Kidney (tissue), 22 donors: ENCODE measurements at places on chromosomes 2 and 18. TPM values are rescaled to one million over a fixed set of nuclear protein-coding genes. Genes with fewer than 3 reads are reported as not detected.

The ANKRD62 gene
- not detected for total RNA-seq

The OR6B2 gene
- not detected for total RNA-seq

The SKOR2 gene
- not detected for total RNA-seq

The SCN1A gene
- not detected for total RNA-seq

The UCN gene
- 1.4 TPM for total RNA-seq

The ATL2 gene
- 52.1 TPM for total RNA-seq

The SFT2D3 gene
- total RNA-seq = 9.3 TPM

The DUSP2 gene
- total RNA-seq = 11.8 TPM

The CXCR4 gene
- 51.9 TPM for total RNA-seq

The LYPD6 gene
- total RNA-seq = 1.1 TPM

The CERKL gene
- 8.0 TPM for total RNA-seq

DNA sequence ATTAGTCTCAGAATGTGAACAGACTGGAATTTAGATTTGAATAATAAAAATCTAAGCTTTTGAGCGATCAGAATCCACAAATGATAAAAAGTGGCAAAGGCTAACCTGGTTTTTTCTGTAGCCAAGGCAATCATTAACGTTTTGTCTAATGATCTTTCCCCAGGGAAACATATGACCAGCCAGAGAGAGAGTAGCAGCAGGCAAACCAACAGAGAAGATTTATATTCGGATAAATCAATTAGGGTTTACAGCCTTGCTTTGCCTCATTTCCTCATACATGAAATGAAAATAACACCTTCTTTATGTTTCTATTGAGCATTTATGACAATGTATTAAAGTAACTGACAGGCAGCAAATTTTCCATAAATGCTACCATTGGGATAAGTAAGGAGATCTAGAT is 14.5 kb downstream of the TIA1 start:
- no peak overlapping the region for H3K4me3 ChIP-seq
- no peak overlapping the region for H3K27ac ChIP-seq
- peak; percentile 29 for DNase-seq
- H3K4me1 ChIP-seq = no peaks in the 10 kb centered on the region
- no peaks in the 10 kb centered on the region for H3K27me3 ChIP-seq
- peaks cover 5% of the 10 kb centered on the region for H3K36me3 ChIP-seq

- H3K27me3 ChIP-seq = no peaks in the 10 kb centered on the region
- DNase-seq = no peak
- peaks cover 3% of the 10 kb centered on the region for H3K36me3 ChIP-seq
- peak overlapping the region; percentile 88 for H3K4me3 ChIP-seq
- no peak overlapping the region for H3K27ac ChIP-seq
- H3K4me1 ChIP-seq = peaks cover 2% of the 10 kb centered on the region
These were observed 1.0 kb downstream of the DARS1 start for GRCh38 chr2:135984199-135985017.

DNA sequence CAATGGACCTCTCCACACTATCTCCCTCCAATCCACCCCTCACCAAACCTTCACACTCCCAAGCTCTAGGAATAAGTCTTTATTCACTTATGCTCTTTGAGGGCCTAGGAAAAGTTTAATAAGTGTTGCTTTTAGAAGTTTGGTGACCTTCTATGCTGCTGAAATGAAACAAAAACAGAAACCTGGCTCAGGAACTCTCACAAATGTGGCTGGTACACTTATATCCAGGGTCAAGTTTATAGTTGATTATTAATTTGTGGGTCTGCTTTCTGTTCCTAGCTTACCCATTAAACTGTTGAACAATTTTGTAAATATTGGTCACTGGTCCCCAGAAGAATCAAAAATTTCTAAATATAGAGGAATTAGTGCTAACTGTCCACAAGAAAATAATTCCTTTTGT is 14.2 kb upstream of the ANKRD44 start:
- H3K27ac ChIP-seq = no peak overlapping the region
- H3K36me3 ChIP-seq = no peaks in the 10 kb centered on the region
- H3K4me1 ChIP-seq = peaks cover 4% of the 10 kb centered on the region
- no peak overlapping the region for H3K4me3 ChIP-seq
- no peaks in the 10 kb centered on the region for H3K27me3 ChIP-seq

DNA sequence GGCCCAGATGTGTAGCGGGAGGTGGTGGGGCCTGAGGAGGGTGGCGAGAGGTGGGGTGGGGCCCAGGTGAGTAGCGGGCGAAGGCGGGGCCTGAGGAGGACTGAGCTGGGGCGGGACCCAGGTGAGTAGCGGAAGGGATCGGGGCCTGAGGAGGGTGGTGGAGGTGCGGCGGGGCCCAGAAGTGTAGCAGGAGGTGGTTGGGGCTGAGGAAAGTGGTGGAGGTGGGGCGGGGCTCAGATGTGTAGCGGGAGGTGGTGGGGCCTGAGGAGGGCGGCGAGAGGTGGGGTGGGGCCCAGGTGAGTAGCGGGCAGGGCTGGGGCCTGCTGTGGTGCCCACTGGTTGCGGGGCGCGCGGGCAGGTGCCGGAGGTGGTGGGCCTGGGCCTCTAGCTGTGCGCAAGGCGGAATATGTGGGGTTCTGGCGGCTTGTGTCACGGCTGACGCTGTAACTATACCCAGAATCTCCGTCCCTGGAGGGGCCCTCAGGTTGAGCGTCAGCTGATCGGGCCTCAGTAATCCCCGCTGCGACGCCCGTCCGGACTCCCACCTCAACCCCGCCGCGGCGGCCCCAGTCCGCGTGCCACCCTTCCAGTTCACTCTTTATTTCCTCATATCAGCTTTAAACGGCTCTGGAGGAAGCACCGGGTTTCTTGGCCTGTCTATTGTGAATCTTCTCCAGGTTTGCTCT is 866 bp upstream of the SF3B6 start:
- no peaks in the 10 kb centered on the region for H3K27me3 ChIP-seq
- H3K36me3 ChIP-seq = peaks cover 9% of the 10 kb centered on the region
- DNase-seq = no peak
- H3K27ac ChIP-seq = peak overlapping the region; percentile 87
- peak overlapping the region; percentile 94 for H3K4me3 ChIP-seq

DNA sequence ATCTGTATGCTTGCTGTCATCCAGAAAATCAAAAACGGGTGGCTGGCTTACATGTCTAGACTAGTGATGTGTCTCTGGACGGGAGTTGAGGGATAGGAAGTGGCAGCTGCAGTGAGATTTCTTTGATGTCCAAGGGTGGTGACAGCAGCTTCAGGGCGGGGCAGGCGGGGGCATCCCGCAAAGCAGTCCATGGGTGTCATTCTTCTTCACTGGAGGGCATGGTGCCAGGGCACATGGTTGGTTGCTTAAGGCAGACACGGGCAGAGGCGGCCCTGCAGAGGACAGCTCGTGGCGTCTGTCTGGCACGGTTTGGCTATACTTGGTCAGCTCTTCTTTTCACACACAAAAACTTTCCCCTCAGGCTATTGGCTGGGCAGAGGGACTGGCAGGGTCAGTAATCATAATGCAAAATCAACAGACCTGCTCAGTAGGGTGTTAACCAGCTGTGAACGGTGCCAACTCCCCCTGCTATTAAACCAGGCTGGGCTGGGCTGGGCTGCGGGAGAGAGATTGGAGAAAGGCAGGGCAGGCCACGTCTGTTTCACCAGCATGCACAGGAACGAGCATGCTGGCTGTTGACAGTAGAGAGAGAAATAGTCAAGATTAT is 63.7 kb downstream of the COL4A3 start:
- no peak overlapping the region for H3K4me3 ChIP-seq
- no peaks in the 10 kb centered on the region for H3K27me3 ChIP-seq
- peak; percentile 39 for DNase-seq
- no peaks in the 10 kb centered on the region for H3K36me3 ChIP-seq
- peak overlapping the region; percentile 36 for H3K27ac ChIP-seq

- DNase-seq = no peak
- no peak overlapping the region for H3K4me3 ChIP-seq
- no peak overlapping the region for H3K27ac ChIP-seq
- H3K36me3 ChIP-seq = no peaks in the 10 kb centered on the region
These were observed 109.0 kb upstream of the GATA6 start for GRCh38 chr18:22060361-22060760.

DNA sequence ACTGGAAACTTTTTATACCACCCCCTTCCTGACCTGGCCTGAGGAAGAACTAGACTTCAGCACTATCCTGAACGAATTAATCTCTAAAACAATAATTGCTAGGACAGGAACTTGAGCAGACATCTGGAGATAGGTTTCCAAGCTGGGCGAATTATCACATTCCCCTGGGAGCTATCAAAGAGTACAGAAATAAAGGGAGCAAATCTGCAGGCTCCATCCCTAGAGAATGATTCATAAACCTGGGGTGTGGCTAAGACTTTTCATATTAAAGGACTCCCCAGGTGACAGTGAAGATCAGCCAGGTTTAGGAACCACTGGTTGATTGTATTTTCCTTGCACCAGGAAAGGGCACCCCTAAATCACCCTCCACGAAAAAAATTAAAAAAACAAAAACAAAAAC is 105.6 kb upstream of the NOL4 start:
- no peak for DNase-seq
- no peak overlapping the region for H3K27ac ChIP-seq
- no peaks in the 10 kb centered on the region for H3K27me3 ChIP-seq
- no peak overlapping the region for H3K4me3 ChIP-seq
- H3K4me1 ChIP-seq = no peaks in the 10 kb centered on the region
- no peaks in the 10 kb centered on the region for H3K36me3 ChIP-seq

DNA sequence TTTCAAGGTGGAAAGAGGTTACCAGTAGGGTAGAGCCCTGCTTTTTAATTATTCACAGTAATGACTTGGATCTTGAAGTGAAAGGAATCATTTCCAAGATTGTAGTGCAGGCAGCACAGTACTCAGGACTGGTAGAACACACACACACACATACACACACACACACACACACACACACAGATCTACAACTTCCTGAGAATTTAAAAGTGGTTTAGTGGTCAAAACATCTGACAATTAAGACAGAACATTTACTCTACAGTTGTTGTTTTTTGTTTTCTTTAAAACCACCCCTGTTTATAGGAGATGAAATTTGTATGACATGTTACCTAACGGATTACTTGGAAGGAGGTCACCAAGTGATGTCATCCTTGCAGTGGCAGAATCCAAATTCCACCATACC is 146.7 kb upstream of the VRK2 start:
- no peak for DNase-seq
- no peaks in the 10 kb centered on the region for H3K36me3 ChIP-seq
- no peak overlapping the region for H3K4me3 ChIP-seq
- no peaks in the 10 kb centered on the region for H3K27me3 ChIP-seq
- no peaks in the 10 kb centered on the region for H3K4me1 ChIP-seq

GRCh38 chr2:205934443-205934842 is 151.5 kb downstream of the INO80D start:
- no peak for DNase-seq
- no peaks in the 10 kb centered on the region for H3K4me1 ChIP-seq
- no peak overlapping the region for H3K27ac ChIP-seq
- H3K36me3 ChIP-seq = no peaks in the 10 kb centered on the region

GRCh38 chr2:233210843-233211547 is 40.5 kb upstream of the ATG16L1 start:
- peaks cover 3% of the 10 kb centered on the region for H3K4me1 ChIP-seq
- H3K36me3 ChIP-seq = no peaks in the 10 kb centered on the region
- no peak overlapping the region for H3K27ac ChIP-seq

GRCh38 chr2:54575379-54575888 is 119.3 kb downstream of the SPTBN1 start:
- H3K4me3 ChIP-seq = no peak overlapping the region
- H3K27me3 ChIP-seq = no peaks in the 10 kb centered on the region
- peaks cover 79% of the 10 kb centered on the region for H3K4me1 ChIP-seq
- no peak for DNase-seq

DNA sequence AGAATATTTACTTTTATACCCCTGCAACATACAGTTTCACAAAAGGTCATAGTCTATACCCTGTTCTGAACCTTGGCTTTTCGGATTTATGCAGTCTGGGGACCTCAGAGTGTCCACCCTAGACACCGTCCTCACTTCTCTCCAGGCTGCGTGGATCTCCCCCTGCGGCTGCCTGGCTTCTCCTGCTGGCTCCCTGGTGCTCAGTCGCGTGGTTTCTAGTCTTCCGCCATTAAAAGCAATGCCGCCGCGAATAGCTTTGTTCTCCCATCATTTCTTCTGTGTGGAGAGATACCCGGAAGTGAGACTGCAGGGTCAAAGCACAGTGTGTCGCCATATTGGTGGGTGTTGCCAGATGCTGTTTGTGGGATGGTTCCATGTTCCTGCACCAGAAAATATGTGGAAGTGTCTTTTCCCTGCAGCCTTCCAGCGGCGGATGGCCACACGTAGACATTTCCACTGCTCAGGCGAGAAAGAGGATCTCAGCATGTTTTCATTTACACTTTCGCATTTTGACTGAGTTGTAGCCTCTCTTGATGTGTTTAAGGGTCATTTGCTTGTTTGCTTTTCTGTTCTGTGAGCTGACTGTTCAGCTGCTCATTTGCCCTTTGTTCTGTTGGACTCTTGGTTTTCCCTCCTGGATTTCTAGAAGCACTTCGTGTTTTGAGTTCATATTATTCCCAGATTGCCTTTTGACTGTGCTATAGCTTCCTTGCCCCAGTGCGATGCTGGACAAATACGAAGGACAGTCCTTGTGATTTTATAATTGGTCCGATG is 22.9 kb upstream of the ASB1 start:
- no peak overlapping the region for H3K4me3 ChIP-seq
- H3K4me1 ChIP-seq = no peaks in the 10 kb centered on the region
- no peak for DNase-seq
- peaks cover 2% of the 10 kb centered on the region for H3K36me3 ChIP-seq

GRCh38 chr2:229231328-229231868 is 39.7 kb downstream of the PID1 start:
- no peaks in the 10 kb centered on the region for H3K4me1 ChIP-seq
- no peaks in the 10 kb centered on the region for H3K36me3 ChIP-seq
- no peak overlapping the region for H3K4me3 ChIP-seq
- DNase-seq = no peak

GRCh38 chr18:74498712-74499627 is 2.8 kb downstream of the CNDP2 start:
- no peaks in the 10 kb centered on the region for H3K27me3 ChIP-seq
- peak overlapping the region; percentile 53 for H3K4me3 ChIP-seq
- peaks cover 23% of the 10 kb centered on the region for H3K36me3 ChIP-seq
- no peak for DNase-seq

DNA sequence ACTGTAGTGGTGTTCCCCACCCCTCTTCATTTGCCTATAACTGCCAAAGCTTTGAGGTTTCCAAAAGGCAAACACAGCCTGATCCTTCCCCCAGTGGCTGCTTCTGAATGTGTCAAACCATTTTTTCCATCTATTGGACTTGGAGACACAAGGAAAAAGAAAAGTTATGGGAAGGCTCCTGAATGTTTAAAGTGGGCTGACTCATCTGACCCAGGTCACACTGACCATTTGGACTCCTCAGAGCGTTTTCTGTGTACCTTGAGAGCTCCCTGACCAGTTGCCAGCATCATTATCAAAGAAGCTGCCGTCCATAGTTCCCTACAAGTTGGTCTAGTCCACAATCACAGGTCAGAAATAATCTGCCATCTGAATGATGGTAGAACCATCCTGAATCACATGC is 123.4 kb upstream of the COL3A1 start:
- no peaks in the 10 kb centered on the region for H3K27me3 ChIP-seq
- no peak overlapping the region for H3K27ac ChIP-seq
- no peaks in the 10 kb centered on the region for H3K36me3 ChIP-seq

GRCh38 chr18:2602844-2603243 is 31.5 kb downstream of the NDC80 start:
- peaks cover 3% of the 10 kb centered on the region for H3K36me3 ChIP-seq
- DNase-seq = no peak
- no peaks in the 10 kb centered on the region for H3K4me1 ChIP-seq
- H3K4me3 ChIP-seq = no peak overlapping the region

- DNase-seq = no peak
- no peak overlapping the region for H3K27ac ChIP-seq
- no peaks in the 10 kb centered on the region for H3K4me1 ChIP-seq
- no peaks in the 10 kb centered on the region for H3K36me3 ChIP-seq
- H3K27me3 ChIP-seq = no peaks in the 10 kb centered on the region
- H3K4me3 ChIP-seq = no peak overlapping the region
These were observed 1257.5 kb upstream of the ACVR2A start for GRCh38 chr2:146587291-146587713.
